Neural progenitor cell (in vitro differentiated cells): ENCODE measurements at places on chromosomes 16 and 17.

- peak; percentile 47 for DNase-seq
These were observed 1.8 kb downstream of the HMOX2 start for GRCh38 chr16:4477966-4478365.

DNA sequence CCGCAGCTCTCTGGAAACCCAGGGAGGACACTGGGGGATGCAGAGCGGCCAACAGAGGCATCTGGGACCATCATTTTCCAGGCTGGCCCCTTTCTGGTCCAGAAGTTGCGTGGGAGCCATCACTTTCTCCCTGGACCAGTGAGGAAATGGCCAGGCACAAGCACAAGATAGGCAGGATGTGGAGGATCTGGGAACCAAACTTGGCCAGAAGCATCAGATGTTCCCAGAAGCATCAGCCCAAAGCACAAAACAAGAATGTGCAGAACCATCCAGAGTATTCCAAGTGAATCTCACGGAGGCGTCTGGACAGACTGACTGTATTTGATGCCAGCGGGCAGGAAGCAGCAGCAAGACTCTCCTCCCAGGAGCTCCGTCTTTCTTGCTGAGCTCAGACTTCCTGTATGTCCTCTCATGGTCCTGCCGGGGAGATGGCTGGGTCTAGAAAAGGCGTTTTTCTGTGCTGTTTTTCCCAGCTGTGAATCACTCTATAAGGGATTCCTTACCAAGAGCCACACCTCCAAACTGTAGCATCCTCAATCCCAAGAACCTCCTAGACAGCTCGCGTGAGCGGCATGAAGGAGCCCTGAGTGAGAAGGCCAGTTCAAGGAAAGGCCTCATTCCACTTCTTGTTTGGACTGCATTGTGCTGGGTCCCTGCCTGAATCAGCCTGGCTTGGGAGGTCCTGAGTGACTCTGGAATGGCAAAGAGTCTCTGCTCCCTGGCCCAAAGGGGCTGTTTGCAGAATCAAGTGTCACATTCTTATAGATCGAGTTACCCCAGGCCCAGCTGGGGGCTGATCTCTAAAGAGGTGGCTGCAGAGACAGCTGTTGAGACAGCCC is 49.5 kb upstream of the MTSS2 start:
- DNase-seq: peak; percentile 53

- DNase-seq: no peak
These were observed 26.5 kb downstream of the RPH3AL start for GRCh38 chr17:326010-326621.

DNA sequence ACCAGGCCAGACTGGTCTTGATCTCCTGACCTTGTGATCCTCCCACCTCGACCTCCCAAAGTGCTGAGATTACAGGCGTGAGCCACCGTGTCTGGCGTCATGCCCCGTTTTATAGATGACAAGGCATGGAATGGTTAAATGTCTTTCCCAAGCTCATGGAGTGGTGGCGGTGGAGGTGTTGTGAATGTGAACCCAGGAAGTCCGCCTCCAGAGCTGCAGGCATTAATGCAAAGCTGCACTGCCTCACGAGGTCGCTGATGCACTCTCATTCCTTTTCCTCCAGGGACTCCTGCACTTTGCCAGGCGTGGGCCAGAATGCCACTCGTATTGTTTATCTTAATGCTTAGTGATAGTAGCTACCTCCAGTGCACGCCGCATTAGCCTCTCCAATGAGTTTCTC is 149.6 kb downstream of the WWOX start:
- DNase-seq: peak; percentile 73

- no peak for DNase-seq
These were observed 634.8 kb downstream of the KCNJ2 start for GRCh38 chr17:70804161-70804560.

DNA sequence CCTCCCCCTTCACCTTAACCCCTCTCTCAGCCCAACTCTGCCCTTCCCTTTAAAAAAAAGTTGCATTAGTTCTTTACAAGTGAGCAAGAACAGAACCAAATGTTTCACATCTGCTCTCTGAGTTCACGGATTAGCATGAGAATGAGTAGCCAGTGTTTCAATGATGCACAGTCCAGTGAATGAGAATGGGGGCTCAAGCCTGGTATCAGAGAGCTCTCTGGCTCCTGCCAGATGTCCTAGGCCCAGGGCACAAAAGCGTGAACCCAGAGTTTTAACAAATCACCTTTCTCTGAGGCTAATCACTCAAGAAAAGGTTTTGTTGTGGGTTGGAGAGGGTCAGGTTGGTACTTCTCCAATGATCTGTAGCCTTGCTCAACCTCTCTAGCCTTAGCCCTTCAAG is 41.5 kb upstream of the HS3ST3A1 start:
- DNase-seq: peak; percentile 90

DNA sequence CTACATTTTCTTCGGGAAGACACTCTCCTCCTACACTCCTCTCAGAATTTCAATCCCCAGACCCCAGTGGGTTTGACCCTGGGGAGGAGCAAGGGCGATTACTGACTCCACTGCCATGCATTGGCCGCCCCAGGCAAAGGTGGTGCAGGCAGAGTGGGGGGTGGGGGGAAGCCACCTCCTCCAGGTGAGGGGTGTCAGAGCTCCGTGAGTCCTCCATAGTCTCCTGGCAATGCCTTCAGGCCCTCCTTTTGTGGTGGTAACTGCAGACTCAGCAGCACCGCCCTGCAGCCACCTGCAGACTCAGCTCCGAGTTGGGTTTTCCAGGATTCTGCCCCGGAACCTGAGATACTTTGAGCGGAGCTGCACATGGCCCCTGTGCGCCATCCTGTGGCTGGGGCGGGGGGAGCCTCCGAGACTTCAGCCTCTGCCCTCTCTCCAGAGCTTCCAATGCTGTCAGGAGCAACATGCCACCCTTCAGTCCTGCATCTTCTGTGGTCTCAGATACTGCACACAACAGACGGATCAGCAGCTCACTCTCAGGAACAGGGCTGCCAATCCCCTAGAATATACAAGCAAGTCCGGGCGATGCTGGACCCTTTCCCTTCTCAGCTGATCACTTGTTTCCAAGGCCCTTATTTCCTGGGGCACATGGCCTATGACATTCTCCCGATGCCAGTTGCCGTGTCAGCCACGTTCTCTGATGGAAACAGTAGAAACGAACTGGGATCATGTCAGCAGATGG is 2.4 kb upstream of the SLC47A2 start:
- DNase-seq: no peak

DNA sequence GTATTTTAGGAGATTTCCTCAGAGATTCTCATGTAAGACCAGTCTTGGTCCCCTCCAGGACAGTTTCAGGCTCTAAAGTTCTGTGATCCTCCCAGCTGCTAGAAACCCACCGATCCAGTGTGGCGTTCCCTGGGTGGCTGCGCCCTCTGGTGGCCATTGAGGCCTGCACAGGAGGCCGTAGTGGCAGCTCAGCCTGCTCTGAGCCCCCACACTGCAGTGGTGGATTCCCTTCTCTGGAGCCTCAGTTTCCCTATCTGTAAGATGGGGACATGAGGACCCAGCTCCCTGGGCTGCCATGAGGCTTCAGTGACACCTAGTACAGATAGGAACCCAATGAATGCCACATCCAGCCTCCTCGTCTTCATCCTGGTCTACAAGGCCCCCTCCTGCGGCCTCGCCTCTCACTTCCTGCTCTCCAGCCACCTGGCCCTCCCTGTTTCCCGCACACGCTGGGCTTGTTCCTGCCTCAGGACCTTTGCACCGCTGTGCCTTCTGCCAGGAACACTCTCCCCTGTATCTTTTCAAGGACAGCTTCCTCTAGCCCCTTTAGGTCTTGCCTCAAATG is 16.5 kb downstream of the CCDC102A start:
- peak; percentile 86 for DNase-seq

- DNase-seq: no peak
These were observed 8.6 kb upstream of the ATXN1L start for GRCh38 chr16:71837150-71837549.

- DNase-seq: no peak
These were observed 13.6 kb upstream of the TNS4 start for GRCh38 chr17:40515011-40515410.

- DNase-seq: peak; percentile 45
These were observed 9.1 kb downstream of the UNC13D start for GRCh38 chr17:75834928-75835653.

DNA sequence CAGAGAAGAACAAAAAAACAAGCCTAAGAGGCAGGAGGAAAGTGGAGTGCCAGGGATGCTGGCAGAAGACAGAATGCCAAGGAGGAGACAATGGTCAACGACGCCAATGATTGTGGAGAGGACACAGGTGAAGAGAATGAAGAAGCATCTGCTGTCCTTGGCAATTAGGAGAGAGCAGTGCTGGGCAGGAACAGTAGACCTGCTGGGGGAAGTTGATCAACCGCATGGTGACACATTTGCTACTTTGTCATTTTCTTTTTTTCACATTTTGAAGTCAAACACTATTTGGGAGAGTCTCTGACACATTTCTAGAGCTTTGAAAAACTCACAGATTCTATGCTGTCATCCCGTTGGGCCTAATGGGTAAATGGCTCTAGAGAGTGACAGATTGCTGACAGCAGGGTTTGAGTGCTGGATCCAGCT is 1.1 kb upstream of the PIK3R6 start:
- no peak for DNase-seq

DNA sequence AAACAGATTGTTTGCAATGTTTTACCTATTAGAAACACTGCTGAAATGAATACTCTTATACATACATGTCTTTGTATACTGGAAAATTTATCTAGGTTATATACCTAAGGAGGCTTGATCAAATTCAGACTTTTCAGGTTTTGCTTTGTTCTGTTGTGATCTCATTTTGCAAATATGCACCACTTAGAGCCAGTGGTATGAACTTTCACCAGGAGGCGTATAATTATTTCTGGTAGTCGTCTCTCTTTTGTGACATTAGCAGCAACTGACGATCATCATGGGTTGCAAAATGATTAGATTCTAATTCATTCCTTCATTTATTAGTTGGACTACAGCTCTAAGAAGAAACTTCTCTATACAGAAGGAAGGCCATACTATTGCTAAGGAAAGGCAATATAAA is 26.9 kb downstream of the AP1G1 start:
- no peak for DNase-seq

DNA sequence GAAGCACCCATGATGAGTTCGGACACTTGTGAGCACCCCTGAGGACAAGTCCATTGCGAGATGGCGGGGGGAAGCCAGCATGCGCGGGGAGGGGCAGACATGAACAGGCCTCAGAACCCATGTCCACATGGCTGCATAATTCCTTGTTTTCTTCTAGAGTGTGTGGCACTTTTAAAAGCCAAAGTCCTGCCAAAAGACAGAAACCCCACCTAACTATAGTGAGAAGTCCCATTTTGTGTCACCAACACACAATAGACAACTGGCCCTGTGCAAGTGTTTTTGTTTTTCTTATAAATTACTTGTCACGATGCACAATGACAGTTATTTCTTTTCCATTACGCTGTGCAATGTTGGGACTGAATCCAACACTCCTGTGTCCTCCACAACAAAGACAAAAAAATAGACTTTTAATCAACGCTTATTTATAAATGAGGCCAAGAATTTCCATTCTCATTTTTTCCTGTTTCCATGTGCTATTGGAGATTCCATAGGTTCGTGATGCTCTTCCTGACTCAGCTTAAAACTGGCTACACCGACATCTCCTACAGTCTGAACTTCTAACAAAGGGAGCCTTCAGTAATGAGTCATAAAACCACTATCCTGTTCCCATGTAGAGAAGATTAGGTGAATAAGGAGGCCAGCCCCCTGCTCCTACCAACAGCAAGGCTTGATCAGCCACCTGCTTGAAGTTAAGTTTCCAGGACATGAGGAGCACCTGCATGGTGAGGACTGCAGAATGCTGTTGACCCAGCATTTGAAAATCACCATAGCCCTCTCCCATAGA is 98.9 kb downstream of the ZNF423 start:
- DNase-seq: no peak

DNA sequence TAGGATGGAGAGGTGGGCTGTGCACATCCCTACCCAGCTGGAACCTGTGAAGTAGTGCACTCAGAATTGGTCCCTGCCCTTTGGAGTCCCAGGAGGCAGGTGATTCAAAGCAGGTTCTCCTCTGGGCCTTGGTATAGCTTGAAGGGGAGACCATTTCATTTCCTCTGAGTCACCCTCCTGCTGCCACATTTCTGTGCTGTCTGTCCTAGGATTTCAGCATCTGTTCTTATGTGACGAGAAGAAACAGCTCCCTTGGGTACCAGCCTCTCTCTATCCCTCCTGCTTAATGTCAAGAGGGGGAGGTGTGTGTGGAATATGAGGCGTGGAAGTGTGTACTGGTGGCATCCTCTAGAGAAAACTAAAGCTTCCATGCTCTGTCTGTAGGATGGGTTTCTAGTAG is 5.0 kb upstream of the NFE2L1 start:
- no peak for DNase-seq

GRCh38 chr17:65855675-65856074 is 294.2 kb upstream of the AXIN2 start:
- DNase-seq: no peak

DNA sequence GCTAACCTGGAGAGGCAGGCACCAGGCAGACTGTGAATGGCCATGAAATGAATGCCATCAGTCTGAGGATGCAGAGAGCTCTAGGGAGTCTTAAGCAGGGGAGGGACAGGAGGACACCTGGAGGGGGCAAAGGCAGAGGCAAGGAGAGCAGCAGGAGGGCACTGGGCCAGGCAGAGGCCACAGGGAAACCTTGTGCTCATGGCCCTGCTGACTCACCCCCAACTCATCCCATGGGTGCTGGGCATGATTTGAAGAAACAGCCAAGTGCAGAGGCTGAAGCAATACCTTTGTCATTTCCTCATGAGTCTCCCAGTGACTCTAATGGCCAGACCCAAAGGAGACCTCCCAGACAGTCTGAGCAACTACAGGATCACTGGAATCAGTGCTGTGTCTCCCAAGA is 141.4 kb downstream of the TMEM132E start:
- no peak for DNase-seq

DNA sequence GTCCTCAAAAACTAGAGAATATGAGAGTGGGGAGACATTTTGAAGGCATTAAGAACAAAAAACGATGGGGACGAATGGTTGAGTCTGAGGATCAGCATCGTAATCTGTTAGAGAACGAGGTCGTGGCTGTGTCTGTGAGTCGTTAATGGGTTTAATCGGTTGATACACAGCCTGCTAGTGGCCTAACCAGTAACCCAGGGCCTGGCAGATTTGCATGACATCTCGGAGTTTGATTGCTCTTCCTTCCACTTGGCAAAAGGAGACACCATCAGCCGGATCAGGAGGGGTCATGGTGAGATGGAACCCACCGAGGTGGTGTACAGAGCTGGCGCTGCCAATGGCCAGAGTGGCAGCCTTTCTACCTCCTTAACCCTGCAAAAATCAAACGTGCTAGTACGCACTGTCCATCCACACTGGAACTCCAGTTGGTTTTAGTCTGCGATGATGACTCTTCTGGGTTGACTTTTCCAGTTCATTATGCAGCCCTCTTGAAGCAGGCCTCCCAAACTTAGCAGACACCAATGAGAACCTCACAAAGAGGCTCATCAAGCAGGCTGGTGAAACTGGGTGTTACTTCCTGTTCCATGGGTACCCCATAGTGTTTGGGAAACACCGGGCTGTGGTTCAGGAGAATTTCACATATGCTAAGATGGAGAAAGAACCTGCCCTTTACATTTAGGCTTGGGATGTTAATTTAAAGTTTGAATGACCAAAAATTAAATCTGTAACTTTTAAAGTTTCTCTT is 4.1 kb downstream of the HS3ST3B1 start:
- DNase-seq: peak; percentile 55
